D341Med (cell line): ENCODE measurements at places on chromosomes 6 and 20.

GRCh38 chr6:144232832-144233230 is 52.3 kb upstream of the UTRN start:
- no peak for DNase-seq

- no peak for DNase-seq
These were observed 188.1 kb downstream of the UBE3D start for GRCh38 chr6:82877213-82878195.

DNA sequence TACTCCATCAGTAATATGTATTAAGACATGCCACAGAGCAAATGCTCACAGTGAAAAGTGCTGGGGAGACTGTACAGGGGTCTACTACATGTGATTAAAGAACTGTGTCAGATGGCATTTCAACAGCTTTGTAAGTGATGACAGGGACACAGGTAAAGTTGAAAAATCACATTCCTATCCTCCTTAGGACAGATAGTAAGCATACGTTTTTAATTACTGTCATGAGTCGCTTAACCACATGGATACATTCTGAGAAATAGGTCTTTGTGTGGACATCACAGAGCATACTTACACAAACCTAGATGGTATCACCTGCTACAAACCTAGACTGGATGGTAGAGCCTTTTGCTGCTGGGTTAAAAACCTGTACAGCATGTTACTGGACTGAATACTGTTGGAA is 645.8 kb upstream of the AGPAT4 start:
- no peak for DNase-seq

DNA sequence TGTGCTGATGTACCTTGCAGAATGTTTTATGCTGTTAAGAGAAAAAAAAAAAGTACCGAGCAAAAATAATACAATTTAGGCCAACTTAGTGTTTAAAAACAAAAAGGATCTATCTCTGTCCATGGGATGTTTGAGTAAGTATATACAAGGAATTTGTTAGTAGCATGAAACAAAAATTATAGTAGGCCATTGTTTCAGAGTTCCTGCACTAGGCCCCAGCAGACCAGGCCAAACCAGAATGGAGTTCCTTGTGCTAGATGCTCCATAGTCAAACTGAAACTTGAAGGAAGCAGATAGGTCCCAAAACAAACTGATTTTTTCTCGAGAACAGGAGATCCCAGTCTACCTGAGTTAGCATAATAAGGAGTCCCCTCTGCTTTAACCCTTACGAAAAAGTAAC is 72.5 kb downstream of the SNX9 start:
- DNase-seq, result no peak

GRCh38 chr20:57794036-57794435 is 84.2 kb upstream of the PMEPA1 start:
- DNase-seq, result no peak
